ENCODE measurements at places on chromosomes 6 and 20.

DNA sequence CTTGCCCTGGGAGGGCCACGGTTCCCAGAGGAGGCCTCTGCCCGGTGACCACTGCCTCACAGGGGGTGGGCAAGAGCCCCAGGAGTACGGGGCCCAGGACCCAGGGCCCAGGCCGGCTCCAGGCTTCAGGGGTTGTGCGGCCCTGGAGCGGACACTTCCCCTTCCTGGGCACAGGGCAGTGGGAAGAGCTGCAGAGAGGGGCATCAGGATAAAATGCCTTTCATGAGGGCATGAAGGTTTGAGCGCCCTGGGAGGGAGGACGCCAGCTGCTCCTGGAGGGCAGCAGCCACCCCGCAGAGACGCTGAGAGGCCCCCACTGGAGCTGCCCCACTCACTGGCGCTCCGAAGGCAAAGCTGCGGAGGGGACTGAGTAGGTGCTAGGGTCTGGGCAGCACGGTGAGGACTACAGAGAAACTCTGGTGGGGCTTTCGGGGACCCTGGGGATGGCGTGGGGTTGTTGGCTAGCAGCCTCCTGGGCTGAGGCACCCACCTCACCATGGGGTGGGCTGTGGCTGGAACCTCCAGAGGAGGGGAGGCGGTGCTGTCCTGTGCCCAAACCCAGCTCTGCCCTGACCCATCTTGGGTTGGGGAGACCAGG is 10.4 kb downstream of the LAMA5 start:
- DNase-seq: no peak

- no peak for DNase-seq
Measured at GRCh38 chr6:32126880-32127279, 1.2 kb downstream of the ATF6B start.

DNA sequence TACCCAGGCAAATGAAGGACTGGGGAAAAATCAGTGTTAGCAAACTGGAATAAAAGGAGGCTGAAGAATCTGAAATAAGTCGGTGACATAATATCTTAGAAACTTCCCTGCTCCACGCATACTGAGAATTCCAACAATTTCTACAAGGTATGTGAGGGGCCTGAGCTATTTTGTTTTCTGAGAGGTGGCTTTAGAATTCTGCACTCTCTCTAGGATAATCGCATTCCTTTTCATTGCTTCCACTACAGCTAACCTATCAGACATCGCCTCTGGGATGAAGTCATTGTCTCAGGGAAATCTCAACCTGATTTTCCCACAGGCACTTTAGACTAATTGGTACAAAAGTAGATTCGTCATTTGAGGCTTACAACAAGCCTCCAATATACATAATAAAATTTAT is 740.8 kb downstream of the PHF3 start:
- DNase-seq: no peak

- DNase-seq: no peak
Measured at GRCh38 chr20:48056218-48056617, 270.9 kb upstream of the SULF2 start.

- no peak for DNase-seq
Measured at GRCh38 chr6:6565069-6565468, 23.5 kb upstream of the LY86 start.

DNA sequence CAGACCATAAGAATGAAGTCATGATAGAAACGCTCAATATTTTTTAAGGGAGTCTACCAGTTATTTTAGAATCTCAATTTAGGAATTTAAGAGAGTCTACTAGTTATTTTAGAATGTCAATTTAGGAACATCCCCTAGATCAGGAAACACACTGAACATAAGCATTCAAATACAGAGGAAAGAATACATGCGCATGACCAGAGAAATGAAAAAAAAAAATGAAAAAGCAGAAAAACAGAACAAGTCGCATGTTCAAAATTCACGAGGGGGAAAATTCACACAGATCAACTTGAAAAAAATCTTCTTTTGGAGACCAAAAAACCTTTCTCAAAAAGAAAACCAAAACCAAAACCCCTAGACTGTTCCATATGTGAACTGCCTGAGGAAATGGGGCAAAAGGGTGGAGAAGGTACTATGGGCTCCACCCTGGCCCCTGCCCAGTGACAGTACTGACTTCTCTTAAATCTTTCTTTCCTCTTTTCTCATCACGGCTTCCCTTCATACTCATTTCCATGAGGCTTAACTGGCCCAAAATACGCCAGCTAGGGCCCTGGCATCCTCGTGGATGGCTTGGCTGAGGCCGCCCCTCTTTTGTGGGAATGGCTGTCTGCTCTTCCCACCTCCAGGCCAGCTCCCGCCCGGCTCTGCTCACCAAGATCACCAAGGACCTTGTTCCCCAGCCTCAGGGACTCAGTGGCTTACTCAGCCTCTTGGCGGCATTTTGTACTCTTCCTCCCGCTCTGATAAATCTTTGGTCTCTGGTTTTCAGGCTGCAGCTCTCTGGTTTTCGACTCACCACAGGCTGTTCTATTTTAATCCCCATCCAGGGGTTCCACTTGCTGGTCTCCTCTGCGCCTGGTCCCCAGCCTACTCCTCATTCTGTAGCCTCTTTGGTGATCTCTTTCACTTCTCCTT is 11.2 kb downstream of the ZBTB2 start:
- no peak for DNase-seq

- no peak for DNase-seq
Measured at GRCh38 chr6:31805939-31806469, 762 bp downstream of the LSM2 start.
